NCI-H1930 (cell line): ENCODE measurements at places on chromosomes 16 and 17.

DNA sequence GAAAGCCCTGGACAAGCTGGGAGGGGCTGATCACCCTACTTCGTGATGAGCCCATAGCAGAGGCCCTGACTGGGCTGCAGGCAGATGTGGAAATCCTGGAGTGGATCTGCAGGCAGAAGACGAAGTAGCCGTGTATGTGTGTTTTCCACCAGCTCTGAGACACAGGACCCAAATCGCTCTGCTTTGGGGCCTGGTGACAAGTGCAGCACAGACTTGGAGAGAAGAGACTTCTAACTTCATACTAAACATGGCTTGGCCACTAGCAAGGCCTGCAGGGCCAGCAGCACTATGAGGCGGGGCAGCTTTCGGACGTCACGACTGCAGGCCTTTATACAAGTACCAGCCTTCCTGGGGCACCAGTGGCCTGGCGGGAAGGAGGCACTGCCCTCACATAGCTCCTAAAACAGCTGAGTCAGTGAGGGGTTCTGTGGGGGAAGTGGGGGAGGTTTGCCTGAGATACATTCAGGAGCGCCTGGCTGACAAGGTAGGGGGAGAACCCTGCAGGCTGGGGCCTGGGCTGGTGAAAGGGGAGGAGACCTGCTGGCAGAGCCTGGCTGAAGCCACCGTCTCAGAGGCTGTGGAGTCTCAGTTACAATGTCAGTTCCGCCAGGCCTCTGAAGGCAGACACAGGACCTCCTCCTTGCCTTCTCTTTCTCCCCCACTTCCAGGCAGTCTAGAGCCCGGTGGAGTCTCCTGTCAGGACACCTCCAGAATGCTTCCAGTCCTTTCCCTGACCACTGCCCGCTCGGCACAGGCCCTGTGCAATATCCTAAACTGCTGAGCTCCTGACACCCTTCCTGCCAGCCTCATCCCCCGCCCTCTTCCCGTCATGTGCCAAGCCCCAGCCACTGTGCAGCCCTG, 73.4 kb downstream of the WSB1 start:
- DNase-seq: no peak

DNA sequence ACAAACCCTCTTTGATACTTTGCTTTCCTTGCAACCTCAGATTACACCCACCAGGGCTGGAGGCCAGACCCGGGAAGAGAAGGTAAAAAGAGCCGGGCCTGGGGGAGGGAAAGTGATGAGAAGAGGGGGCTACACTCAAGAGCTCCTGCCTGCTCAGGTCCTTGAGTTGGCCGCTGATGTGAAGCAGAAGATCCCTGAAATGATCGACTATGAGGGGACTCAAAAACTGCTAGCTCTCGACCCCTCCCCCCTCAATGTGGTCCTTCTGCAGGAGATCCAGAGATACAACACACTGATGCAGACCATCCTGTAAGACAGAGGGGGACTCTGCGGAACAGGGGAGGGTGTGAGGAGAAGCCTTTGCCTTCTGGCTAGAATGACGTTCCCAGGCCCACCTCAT, 2.8 kb upstream of the KDM6B start:
- no peak for DNase-seq

- no peak for DNase-seq
Measured at GRCh38 chr17:49491192-49491769, 3.8 kb upstream of the NGFR start.

- no peak for DNase-seq
Measured at GRCh38 chr17:14733376-14733775, 432.5 kb downstream of the HS3ST3B1 start.

DNA sequence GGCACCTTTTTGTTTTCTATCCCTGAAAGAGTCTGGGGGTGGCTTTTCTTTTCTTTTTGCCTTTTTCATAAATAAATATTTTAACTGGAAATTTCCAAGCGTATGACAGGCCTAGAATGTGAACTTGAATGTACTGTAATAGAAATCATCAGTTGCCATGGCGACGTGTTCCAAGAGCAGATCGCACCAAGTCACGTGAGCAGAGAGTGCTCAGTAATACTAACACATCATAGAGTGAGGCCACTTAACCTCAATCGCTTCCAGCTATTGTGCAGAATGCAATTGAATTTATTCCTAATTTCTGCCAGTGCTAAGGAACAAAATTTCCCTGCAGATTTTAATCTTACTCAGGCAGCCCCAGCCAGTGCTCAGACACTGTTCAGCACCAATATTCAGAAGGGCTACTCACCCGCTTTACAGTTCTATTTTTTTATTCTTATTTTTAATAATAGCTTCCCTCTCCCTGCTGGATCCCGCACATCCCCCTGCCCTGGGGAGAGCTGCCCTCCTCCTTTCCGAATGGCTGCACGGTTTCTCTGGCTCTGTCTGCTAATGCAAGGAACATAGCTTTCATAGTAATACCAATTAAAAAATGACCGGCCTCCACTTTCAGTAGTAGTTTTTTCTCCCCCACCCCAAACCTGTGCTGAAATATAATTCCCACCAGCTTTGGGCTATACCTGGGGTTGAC, 26.2 kb upstream of the PMFBP1 start:
- no peak for DNase-seq

GRCh38 chr17:78665952-78666920, 89.0 kb upstream of the DNAH17 start:
- no peak for DNase-seq

DNA sequence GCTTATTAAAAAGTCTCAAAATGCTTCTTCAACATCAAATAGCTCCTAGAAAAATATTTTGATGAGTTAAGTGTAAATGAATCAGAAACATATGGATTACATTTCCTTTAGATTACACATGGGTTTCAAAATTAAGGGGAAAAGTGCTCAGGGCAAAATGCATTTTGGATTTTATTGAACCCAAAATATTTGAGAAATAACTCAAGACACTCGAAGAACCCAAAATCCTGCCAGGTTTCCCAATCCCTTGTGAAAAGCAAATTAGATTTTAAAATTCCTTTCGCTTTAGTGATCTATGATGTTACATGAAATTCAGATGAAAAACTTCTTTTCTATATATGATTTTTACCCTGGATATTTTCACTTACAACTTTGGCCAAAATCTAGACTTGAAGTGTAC, 847.4 kb upstream of the SOX9 start:
- DNase-seq: no peak

DNA sequence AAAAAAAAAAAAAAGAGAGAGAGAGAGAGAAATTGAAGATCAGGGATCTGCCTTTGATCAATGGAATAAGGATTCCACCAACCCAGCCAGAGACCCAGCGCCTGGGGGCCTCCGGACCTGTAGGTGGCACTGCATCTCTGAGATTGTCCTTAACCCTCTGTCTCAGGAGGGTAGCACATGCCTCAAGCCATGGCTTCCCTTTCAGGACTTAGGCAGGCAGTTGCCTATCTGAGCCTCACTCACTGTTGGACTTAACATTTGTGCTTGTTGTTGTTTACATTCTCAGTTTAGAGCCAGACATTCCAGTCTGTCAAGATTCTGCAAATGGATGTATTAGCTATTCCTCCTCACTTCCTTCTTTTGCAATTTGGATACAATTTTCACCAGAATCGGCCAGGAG, 5.1 kb upstream of the SCNN1B start:
- DNase-seq: peak; percentile 25

GRCh38 chr17:17827826-17828621, 8.8 kb downstream of the SREBF1 start:
- no peak for DNase-seq

GRCh38 chr17:77420804-77421629, 280.2 kb downstream of the SEC14L1 start:
- DNase-seq: peak; percentile 60

DNA sequence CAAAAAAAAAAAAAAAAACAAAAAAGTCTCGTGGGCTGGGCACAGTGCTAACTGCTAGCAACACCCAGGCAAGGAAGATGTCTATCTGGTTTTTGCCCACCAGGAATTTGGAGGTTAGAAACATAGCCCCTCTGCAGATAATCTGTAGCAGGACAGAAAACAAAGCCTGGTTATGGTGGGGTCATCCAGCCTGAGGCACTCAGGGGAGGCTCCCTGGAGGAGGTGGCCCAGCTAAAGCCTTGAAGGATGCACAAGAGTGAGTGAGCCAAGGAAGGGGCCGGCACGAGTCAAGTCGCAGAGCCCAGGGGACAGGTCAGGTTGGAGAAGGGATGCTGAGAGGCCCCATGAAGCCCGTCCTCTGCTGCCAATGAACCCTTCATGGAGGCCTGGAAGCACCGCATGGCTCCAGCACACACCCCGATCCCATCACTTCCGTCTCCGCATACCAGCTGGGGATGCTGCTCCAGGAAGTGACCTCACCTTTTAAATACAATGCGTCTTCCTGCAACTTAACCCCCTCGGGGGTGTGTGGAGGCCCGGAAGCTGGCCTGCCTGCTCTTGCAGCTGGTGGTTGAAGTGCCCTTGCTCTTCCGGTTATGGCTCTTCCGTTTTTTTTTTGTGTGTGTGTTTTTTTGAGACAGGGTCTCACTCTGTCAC, 86.5 kb downstream of the ENGASE start:
- no peak for DNase-seq

- no peak for DNase-seq
Measured at GRCh38 chr17:19646788-19647696, 1.5 kb upstream of the ALDH3A2 start.

DNA sequence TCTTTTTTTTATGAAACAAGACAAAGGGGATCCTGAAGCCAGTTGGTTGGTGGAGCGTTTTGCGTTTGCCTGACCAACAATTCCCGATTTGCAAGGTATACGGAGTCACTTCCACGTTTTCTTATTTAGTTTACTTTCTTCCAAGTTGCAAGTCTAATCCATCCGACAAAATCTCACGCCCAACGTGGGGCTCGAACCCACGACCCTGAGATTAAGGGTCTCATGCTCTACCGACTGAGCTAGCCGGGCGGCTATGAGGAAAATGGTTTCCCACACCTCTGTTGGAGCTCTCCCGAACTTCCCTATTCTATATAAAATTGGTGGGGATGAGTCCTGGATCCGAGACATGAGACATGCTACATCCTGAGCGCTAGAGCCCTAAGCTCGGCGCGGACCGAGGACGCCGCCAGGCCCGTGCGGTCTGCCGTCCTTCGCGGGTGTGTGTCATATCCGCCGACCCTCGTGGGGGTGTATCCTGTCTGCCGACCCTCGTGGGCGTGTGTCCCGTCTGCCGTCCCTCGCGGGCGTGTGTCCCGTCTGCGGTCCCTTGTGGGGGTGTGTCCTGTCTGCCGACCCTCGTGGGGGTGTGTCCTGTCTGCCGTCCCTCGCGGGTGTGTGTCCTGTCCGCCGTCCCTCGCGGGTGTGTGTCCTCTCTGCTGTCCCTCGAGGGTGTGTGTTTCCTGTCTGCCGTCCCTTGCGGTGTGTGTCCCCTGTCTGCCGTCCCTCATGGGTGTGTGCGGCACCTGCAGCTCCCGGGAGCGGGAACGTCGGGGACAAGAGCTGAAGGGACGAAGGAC, 22.6 kb downstream of the ZNF213 start:
- DNase-seq: peak; percentile 82

GRCh38 chr17:68540981-68541380, 28.8 kb downstream of the PRKAR1A start:
- no peak for DNase-seq

- DNase-seq: peak; percentile 23
Measured at GRCh38 chr16:27169511-27170071, 33.7 kb upstream of the KDM8 start.

DNA sequence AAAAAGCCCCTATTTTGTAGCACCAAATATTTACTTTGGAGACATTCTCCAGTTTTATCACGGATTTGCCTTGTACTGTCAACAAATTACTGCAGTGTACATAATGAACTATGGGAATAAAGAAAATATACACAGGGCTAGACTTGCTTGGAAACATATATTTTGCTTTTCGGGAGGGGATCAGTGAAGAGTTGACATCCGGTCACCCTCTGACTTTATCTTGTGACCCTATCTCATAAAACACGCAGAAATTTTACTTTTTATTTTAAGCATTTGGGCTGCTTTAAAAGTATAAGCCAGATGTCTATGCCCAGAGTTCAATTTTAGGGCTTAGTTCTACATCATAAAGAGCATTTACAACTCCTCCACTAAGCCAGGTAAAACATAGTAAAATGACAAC, 630.7 kb downstream of the TOX3 start:
- no peak for DNase-seq

DNA sequence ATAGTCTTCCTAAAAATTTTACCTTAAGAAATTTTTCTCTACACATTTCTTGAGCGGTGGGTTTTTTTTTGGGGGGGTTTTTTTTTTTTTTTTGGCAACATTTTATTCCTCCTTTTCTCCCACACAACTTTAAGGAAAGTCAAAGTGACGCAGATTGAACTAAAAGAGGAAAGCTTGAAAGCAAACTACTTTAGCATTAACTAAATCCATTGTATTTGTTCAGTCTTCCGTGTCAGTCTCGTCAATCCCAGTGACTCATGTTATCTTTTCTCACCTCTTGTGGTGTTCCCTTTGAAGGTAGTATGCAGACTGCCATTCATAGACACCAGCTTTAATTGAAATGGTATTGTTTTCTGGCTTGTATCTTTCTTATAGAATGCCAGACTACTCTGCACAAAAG, 39.3 kb downstream of the TADA2A start:
- no peak for DNase-seq

GRCh38 chr16:81698310-81698641, 80.8 kb upstream of the PLCG2 start:
- DNase-seq: no peak

DNA sequence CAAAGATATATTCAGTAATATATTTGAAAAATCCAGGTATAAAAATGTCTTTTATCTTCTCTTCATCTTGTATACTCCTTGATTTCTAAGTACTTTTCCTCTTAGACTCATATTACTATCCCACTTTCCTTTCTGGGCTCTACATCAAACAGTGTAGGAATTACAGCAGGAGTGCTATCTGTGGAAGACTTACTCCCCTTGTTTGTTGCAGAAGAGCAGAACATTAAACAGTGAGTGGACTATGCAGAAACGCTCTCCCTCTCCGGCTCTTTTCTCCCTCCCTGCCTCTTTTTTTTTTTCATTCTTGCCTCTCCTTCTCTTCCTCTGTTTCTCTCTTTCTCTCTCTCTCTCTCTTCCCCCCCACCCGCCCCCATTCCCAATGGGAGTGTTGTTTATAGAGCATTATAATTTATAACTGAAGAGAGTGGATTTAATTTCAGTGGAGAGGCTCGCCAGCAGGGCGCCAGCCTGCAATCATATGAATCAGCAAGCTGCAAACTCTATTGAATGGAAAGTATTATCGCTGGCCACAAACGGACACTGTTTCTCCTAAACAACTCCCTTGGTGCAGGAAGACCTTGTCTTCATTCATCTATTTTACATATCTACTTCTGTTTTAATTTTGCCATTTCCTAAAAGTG, 242.3 kb upstream of the TBX2 start:
- peak; percentile 73 for DNase-seq

GRCh38 chr17:75514919-75515495, 330 bp downstream of the CASKIN2 start:
- DNase-seq: no peak

- no peak for DNase-seq
Measured at GRCh38 chr16:64864232-64864809, 257.5 kb downstream of the CDH11 start.
